ENCODE measurements at places on chromosomes 12 and 14.
A peak's percentile ranks its signal among the peaks of the same experiment; 100 is the strongest.

GRCh38 chr12:85002778-85003296 is 33.2 kb downstream of the TSPAN19 start:
- no peak for DNase-seq

DNA sequence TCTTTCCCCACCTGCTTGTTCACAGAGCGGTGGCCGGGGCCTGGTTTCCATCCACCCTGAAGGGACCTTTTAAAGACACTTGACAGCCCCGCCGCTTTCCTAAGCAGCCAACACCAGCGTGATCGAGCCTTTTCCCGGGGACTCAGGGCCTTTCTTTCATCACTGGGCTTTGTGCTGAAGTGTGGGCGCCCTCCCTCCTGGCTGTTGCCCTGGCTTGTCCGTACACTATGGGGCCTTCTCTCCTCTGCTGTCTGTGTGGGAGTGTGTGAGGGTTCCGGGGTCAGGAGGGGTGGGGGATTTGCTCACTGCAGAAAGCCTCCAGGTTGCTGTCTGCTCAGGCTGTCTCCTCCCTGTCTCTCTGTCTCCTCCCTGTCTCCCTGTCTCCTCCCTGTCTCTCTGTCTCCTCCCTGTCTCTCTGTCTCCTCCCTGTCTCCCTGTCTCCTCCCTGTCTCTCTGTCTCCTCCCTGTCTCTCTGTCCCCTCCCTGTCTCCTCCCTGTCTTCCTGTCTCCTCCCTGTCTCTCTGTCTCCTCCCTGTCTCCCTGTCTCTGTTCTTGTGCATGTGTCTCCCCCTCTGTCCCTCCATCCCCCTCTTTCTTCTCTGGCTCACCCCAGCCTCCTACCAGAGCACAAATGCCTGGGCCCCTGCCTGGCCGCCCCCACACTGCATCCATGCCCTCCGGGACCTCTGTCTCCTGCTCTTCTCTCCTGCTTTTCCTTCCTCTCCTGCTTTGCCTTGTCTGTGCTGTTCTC is 64.7 kb downstream of the CCDC92 start:
- DNase-seq = no peak

- no peak for DNase-seq
Measured at GRCh38 chr12:64105026-64105425, 117.1 kb downstream of the KICS2 start.

- DNase-seq = no peak
Measured at GRCh38 chr14:61403411-61403810, 82.0 kb downstream of the PRKCH start.

- DNase-seq = no peak
Measured at GRCh38 chr12:57852620-57853500, 6.3 kb upstream of the CTDSP2 start.

DNA sequence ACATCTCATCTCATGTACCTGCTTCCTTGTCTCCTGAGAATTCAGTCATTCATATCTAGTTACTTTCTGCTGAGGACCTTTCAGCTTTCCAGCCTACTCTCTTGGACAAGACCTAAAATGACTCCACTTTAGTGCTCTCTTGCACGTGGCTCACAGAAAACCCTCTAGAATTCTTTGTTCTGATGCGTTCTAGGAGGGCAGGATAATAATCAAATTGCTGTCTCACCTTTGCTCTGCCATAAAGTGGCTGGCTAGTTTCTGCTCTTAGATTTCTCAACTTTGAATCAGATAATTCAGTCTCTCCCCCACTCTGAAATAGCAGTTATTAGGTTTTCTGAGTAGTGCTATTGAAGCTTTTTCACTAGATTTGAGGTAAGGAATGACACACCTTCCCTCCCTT is 429.5 kb upstream of the FBXO33 start:
- DNase-seq = no peak

DNA sequence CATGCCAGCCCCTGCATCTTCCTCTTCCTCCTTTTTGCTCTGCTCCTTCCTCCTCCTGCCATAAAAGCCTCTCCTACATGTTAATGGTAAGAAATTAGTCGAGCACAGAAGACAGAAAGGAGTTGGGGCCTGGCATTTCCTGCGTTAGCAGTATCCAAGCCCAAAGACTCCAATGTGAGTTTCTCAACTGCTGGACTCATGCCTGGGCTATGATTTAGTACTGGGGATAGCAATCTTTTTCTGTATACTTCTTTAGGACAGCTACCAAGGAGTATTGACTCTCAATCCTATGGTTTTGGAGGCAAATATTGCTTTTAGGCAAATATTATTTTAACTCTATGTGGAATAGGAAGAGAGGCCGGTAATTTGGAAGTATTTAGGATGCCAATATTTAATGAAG is 18.0 kb upstream of the SLC38A4 start:
- DNase-seq = no peak

- no peak for DNase-seq
Measured at GRCh38 chr12:31906557-31907301, 52.5 kb upstream of the RESF1 start.

DNA sequence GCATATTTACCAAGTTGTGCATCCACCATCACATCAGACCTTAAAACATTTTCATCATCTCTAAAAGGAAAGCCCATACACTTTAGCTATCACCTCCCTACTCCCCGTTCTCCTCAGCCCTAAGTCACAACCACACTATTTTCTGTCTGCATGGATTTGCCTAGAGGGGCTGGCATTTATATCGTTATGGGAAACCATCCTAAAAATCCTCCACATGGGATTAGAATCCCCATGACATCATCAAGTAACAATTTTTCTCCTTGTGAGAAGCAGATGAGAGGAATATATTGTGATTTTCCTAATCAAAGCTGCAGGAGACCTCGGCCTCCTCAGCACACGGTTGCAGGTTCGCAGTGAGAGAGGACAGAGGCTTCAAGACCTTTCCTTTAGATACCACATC is 114.1 kb downstream of the SLC15A4 start:
- DNase-seq = no peak

GRCh38 chr12:45343269-45344051 is 127.6 kb downstream of the ANO6 start:
- no peak for DNase-seq

GRCh38 chr12:107645630-107646333 is 39.8 kb upstream of the PWP1 start:
- DNase-seq = no peak

GRCh38 chr12:68793975-68794652 is 13.9 kb upstream of the MDM2 start:
- DNase-seq = no peak

DNA sequence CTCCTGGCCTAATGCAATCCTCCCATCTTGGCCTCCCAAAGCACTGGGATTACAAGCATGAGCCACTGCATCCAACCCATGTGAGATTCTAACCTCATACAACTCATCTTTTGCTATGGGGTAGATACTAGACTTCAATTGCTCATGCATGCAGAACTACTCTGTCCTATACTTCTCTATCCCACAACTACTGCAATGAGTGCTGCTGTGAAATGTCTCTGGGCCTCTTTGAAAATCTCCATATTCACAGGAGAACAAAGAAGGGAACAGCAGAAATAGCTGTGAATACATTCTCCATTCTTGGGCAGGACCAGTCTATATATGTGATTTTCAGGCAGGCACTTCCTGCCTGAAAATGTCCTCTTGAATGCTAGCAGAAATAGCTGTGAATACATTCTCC is 220.7 kb upstream of the GRIP1 start:
- no peak for DNase-seq

GRCh38 chr12:6635856-6636531 is at the start of gene LPAR5:
LPAR5 (minus strand) TSS chr12:6635959; CDS start chr12:6621248, 14,711 bp downstream.
- DNase-seq = no peak

- no peak for DNase-seq
Measured at GRCh38 chr12:117105902-117106301, 6.7 kb upstream of the TESC start.

GRCh38 chr14:98144964-98145363 is 1127.0 kb downstream of the BCL11B start:
- no peak for DNase-seq

GRCh38 chr14:27012641-27013040 is 414.8 kb upstream of the NOVA1 start:
- DNase-seq = no peak

DNA sequence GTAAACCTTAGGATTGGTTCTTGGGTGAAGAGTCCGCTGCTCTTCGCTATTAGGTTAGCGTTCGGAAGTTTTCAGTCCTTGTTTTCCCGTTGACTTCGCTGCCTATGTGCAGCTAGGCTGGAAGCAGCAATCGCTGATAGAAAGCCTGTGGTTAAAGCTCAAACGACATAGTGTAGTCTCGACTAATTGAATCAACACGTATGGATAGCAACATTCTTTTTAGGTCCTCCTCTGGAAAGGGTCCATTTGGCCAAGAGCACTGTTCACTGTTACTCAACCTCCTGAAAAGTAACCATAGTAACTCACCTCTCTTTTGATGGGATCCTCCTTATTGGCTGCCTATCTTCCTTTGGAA is 355.5 kb downstream of the SNAPC1 start:
- no peak for DNase-seq

DNA sequence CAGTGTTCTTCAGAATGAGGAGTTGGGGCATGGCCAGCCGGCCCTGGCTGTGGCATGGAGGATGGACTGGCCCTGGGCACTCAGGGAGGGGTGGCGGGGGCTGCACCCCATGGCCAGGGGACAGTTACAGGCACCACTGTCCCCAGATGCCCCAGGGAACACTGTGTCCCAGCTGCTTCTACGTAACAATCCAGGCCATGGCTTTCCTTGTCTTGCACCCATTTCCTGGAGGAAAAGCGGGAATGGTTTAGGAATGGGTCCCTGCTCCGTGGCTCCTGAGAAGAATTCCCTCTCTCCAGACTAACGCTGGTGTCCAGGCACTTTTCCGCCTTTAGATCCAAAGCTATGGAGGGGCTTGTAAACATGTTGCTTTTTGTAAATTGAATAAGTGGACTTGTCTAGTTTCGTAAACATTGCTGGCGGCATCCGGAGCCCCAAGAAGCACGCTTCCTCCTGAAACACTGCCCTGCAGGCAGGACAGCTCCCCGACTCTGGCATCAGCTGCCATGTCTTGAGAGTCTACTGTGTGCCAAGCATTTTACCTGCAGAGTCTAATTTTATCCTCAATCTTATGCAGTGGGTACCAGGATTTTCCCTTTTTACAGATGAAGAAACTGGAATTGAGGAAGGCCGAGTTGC is 238.3 kb downstream of the SLC41A2 start:
- no peak for DNase-seq

- peak; percentile 22 for DNase-seq
Measured at GRCh38 chr14:74620497-74620921, 8.5 kb upstream of the LTBP2 start.

DNA sequence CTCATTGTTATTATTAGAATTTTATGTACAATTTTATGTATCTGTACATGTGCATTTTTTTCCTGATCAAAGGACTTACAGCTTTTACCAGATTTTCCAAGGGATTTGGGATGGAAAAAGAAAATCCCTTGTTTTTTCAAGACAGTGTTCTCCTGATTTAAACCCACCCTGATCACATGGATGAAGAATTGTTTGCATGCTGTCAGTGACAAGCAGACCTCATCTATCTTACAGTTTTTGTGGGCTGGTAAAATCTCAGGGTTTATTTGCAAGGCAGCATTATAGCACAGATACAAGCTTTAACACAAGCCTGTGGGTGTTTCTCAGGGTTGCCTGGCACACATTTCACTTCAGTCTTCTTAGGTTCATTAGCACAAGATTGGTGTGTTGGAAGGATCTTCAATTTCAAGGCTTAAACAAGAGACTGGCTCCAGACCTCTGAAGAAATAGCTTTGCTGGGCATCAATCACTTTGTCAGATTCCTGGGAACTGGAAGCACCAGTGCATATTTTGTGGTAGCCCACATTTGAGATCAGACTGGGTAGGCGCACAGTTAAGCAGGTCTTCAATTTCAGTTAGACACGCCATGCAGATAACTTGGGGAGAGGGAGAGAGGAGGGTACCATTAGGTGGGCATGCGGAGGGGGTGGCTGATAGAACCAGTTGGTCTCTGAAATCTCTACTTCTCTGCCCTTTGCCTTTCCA is 118.0 kb downstream of the TBX5 start:
- DNase-seq = no peak

DNA sequence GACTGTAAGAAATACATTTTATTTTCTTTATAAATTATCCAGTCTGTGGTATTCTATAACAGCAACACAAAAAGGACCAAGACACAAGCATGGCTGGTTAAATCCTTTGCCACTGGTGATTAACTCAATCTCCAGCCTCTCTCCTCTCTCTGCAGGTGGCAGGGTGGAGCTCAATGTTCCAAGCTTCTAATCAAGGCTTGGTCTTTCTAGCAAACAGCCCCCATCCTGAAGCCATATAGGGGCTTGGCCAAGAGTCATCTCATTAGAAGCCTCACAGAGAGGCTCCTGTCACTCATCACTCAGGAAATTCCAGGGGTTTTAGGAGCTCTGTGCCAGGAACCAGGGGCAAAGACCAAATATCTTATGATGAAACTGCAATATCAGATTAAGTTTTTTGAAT is 12.0 kb downstream of the C12orf75 start:
- DNase-seq = no peak

All from stimulated activated CD8-positive, alpha-beta memory T cell treated with anti-CD3 and anti-CD28 coated beads, Interleukin-12 subunit alpha, Interleukin-12 subunit beta, amount 100 ng/mL, for 4 hours (primary cell).